Activated CD4-positive, alpha-beta T cell treated with anti-CD3 and anti-CD28 coated beads, Interleukin-2, amount 10 ng/mL, durations not matched to agents 7 days and 5 days (primary cell): ENCODE measurements at places on chromosomes 6 and 20.

GRCh38 chr20:59359906-59360725 is 59.7 kb downstream of the EDN3 start:
- H3K4me1 ChIP-seq = peaks cover 4% of the 10 kb centered on the region
- H3K4me3 ChIP-seq = no peak overlapping the region
- DNase-seq = no peak
- no peak overlapping the region for H3K27ac ChIP-seq

DNA sequence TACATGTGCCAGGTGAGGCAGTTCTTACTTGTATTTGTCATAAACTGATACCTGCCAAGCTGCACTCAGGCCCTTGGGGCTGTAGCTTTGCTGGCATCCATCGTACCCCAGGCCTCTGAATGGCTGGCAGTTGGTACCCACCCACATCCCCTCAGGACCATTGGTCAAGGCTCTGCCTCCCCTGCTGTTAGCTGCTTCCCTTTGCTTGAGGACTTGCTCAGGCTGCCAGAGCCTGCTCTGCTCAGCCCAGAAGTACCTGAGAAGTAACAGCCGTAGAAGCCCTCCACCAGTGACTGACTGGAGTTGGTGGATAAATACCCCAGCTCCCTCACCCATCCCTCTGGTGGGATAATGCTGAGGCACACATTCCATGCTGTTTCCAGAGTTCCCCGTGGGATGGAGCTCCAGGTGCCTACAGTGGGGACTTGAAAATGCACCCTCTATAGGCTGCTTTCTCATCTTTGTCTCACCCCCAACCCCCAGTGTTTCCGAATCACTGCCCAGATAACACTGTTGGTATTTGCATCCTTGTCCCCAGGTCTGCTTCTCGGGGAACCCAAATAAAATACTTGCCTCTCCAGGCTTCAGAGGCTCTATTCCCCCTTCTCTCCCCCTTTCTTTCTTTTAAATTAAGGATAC is 7.3 kb downstream of the EBF4 start:
- no peaks in the 10 kb centered on the region for H3K4me1 ChIP-seq

- H3K27ac ChIP-seq = peak overlapping the region; percentile 71
- peak overlapping the region; percentile 48 for H3K4me3 ChIP-seq
- peaks cover 77% of the 10 kb centered on the region for H3K27me3 ChIP-seq
- DNase-seq = no peak
- peaks cover 19% of the 10 kb centered on the region for H3K4me1 ChIP-seq
- peaks cover 13% of the 10 kb centered on the region for H3K36me3 ChIP-seq
Measured at GRCh38 chr6:27280064-27280539, 32.0 kb downstream of the POM121L2 start.

- H3K27ac ChIP-seq = peak overlapping the region; percentile 1
- no peak overlapping the region for H3K4me3 ChIP-seq
- peaks cover 63% of the 10 kb centered on the region for H3K4me1 ChIP-seq
- no peak for DNase-seq
- no peaks in the 10 kb centered on the region for H3K27me3 ChIP-seq
Measured at GRCh38 chr6:149492798-149493343, 8.1 kb upstream of the ZC3H12D start.

DNA sequence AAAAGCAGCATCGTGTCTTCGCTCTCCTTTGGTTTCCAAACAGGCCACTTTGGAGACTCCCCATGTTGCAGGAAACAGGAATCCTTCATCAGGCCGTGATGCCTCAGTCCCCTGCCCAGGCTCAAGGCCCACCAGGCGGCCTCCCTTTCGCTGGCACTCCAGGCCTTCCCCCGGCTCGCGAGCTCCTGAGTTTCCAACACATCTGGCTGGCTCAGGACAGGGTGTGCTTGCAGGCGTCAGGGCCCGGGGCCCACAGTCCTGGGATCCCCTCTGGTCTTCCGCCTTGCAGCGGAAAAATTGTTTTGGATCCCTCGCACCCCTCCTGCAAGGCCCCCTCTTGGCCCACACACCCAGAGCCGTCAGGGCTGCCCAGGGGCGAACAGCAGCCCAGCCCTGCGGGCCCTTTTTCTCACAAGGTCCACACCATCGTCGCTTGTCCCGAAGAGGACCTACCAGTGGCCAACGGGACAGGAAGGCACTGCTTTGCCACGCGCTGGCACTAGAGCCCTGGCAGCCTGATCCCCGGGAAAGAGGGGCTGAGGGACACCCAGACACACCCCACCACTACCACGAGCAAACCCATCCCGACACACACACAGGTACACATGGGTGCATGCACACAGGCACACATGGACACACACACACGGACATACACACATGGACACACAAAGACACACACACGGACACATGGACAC is 1930.9 kb upstream of the DEFB115 start:
- no peak overlapping the region for H3K4me3 ChIP-seq
- H3K36me3 ChIP-seq = peaks cover 4% of the 10 kb centered on the region
- H3K4me1 ChIP-seq = peaks cover 2% of the 10 kb centered on the region
- H3K27ac ChIP-seq = no peak overlapping the region
- H3K27me3 ChIP-seq = no peaks in the 10 kb centered on the region

GRCh38 chr20:62822788-62823651 is 6.2 kb downstream of the COL9A3 start:
- H3K4me1 ChIP-seq = no peaks in the 10 kb centered on the region
- no peak overlapping the region for H3K27ac ChIP-seq
- H3K36me3 ChIP-seq = no peaks in the 10 kb centered on the region
- peak; percentile 53 for DNase-seq
- H3K27me3 ChIP-seq = peaks cover 4% of the 10 kb centered on the region

- no peak overlapping the region for H3K4me3 ChIP-seq
- H3K27ac ChIP-seq = no peak overlapping the region
- no peaks in the 10 kb centered on the region for H3K27me3 ChIP-seq
- no peaks in the 10 kb centered on the region for H3K4me1 ChIP-seq
- DNase-seq = no peak
Measured at GRCh38 chr6:136123468-136123867, 126.6 kb downstream of the MTFR2 start.

DNA sequence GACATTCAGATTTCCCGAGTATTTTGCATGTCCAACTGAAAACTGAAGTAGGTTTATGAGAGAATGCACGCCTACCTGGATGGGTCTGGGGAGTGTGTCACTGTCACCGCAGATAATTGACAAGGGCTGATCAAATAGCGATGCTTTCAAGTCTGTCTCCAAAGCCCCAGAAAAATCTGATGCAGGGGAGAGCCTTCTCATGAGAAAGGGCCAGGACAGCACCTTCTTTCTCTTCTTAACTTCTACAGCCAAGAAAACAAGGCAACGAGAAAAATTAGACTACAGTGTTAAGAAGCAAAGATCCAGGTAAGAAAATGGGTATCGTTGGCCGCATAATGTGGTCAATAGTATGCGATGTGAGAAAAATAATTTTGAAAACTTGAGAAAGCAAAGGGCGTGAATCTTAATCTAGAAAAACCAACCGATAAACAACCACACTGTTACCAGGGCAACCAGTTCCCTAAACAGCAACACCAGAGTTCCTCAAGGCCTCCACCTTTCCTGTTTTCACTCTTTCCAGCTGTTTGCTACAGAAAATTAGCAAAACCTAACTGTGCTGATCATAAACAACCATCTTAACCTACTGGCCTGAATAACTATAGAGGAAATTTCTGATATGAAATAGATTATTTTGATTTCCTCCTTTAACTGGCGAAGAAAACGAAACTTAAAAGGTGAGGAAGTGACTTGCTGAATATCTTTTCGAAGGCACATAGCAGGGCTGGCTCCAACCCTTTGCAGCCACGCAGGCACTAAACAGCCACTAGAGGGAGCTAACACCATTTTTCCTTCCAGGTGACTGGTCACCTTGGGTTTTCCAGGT is 2.6 kb downstream of the TAGAP start:
- H3K4me1 ChIP-seq = peaks cover 61% of the 10 kb centered on the region
- no peaks in the 10 kb centered on the region for H3K27me3 ChIP-seq
- peaks cover 70% of the 10 kb centered on the region for H3K36me3 ChIP-seq
- peak; percentile 86 for DNase-seq
- peak overlapping the region; percentile 97 for H3K4me3 ChIP-seq

- no peaks in the 10 kb centered on the region for H3K36me3 ChIP-seq
- H3K4me3 ChIP-seq = no peak overlapping the region
- no peak for DNase-seq
Measured at GRCh38 chr6:116387374-116387773, 16.6 kb downstream of the DSE start.

DNA sequence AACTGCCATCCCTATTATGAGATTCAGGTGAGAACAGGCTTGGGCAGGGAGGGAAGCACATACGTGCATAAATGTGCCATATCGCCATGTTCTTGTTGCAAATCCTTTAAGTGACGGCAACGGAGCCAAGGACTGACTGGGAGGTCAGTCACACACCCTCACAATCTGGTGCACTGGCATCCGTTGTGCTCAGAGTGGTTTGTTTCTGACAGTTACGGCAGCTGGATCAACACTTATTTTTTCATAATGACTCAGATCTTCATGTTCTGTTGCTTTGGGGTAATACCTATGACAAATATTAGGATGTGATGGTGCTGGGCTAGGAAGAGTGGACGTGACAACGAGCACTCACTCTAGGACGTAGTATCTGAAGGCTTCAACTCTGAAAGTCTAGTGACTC is 56.2 kb upstream of the PREP start:
- no peaks in the 10 kb centered on the region for H3K36me3 ChIP-seq
- peaks cover 1% of the 10 kb centered on the region for H3K4me1 ChIP-seq
- H3K27ac ChIP-seq = peak overlapping the region; percentile 56
- H3K27me3 ChIP-seq = peaks cover 18% of the 10 kb centered on the region

GRCh38 chr20:17327185-17328148 is 100.6 kb downstream of the PCSK2 start:
- no peak overlapping the region for H3K27ac ChIP-seq
- H3K4me3 ChIP-seq = no peak overlapping the region
- peaks cover 14% of the 10 kb centered on the region for H3K27me3 ChIP-seq
- no peaks in the 10 kb centered on the region for H3K36me3 ChIP-seq
- DNase-seq = no peak

GRCh38 chr6:21082091-21082490 is 511.5 kb upstream of the SOX4 start:
- H3K36me3 ChIP-seq = peaks cover 6% of the 10 kb centered on the region
- no peak overlapping the region for H3K27ac ChIP-seq

- peaks cover 1% of the 10 kb centered on the region for H3K27me3 ChIP-seq
- DNase-seq = no peak
- H3K36me3 ChIP-seq = no peaks in the 10 kb centered on the region
- H3K4me1 ChIP-seq = no peaks in the 10 kb centered on the region
- no peak overlapping the region for H3K4me3 ChIP-seq
Measured at GRCh38 chr6:160275511-160276003, 16.9 kb upstream of the SLC22A2 start.

DNA sequence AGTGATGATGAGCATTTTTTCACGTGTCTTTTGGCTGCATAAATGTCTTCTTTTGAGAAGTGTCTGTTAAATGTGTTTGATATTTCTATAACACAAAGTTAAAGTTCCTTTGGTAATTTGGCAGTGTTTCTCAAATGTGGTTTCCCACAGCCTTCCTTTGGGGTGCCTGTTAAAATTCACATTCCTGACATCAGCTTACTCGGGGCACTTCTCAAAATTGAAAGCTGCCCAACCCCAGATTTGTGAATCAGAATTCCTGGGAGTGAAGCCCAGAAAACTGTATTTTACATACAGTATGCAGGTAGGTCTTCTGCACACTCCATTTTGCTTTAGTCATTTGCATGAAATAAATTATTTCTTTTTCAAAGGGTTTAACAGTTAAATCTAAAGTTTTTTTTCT is 207.9 kb downstream of the GMPR start:
- no peak overlapping the region for H3K4me3 ChIP-seq
- H3K4me1 ChIP-seq = peaks cover 4% of the 10 kb centered on the region
- H3K27me3 ChIP-seq = no peaks in the 10 kb centered on the region
- peaks cover 9% of the 10 kb centered on the region for H3K36me3 ChIP-seq
- H3K27ac ChIP-seq = no peak overlapping the region

DNA sequence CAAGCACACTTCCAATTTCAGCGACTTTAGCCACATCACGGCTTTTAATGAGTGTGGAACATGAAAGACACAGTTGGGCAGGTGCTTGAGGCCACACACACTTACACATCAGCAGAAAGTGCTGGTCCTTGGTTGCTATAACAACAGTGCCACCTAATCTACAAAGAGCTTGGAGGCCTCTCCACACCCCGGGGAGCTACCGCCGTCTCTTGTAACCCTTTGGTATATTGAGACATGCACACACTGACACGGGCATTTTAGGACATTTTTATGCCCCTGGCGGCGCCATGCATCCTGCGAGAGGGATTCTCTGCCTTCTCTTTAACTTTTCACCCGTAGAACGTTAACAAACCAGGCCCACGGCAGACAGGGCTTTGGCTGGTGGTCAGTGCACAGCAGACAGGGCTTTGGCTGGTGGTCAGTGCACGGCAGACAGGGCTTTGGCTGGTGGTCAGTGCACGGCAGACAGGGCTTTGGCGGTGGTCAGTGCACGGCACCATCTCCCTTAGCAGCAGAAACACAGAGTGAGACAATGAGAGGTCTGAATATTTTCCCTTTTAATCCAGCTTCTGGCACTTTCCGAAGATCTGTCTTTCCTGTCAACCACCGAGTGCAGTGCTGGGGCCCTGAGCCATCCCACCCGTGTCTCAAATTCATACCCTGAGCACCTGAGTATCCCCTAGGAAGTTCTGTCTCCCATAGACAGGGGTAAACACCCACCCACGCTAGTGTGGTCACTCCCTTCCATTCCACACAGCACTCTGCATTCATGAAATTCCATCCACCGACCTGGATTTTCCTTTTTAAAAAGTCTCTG is 116.6 kb upstream of the RPS6KA2 start:
- H3K27me3 ChIP-seq = no peaks in the 10 kb centered on the region
- no peaks in the 10 kb centered on the region for H3K36me3 ChIP-seq
- DNase-seq = no peak
- no peak overlapping the region for H3K27ac ChIP-seq
- peaks cover 7% of the 10 kb centered on the region for H3K4me1 ChIP-seq
- no peak overlapping the region for H3K4me3 ChIP-seq

DNA sequence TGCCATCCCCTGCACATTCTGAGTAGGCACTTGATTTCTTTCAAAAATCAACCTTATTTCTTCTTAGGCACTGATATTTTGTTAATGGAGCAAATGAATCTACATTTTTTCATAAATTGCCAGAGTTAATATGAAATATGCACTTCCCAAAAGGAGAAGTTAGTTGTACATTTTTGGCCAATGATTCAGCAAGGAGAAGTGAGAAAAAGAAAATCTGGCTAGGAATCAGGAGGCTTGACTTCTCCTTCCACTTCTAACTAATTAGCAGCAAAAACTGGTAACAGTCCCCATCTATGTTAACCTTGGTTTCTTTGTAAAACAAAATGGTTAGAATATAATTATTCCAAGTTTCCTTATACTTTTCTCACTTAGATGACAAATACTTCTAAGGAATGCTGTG is 7.0 kb upstream of the DSE start:
- no peak overlapping the region for H3K27ac ChIP-seq
- H3K4me1 ChIP-seq = peaks cover 3% of the 10 kb centered on the region
- no peak for DNase-seq
- H3K36me3 ChIP-seq = no peaks in the 10 kb centered on the region

- no peak overlapping the region for H3K4me3 ChIP-seq
- H3K27me3 ChIP-seq = peaks cover 3% of the 10 kb centered on the region
- peak; percentile 33 for DNase-seq
- no peak overlapping the region for H3K27ac ChIP-seq
- no peaks in the 10 kb centered on the region for H3K36me3 ChIP-seq
Measured at GRCh38 chr6:138004430-138005287, 102.6 kb downstream of the PERP start.

- peaks cover 29% of the 10 kb centered on the region for H3K4me1 ChIP-seq
- H3K36me3 ChIP-seq = peaks cover 2% of the 10 kb centered on the region
- H3K27me3 ChIP-seq = no peaks in the 10 kb centered on the region
Measured at GRCh38 chr6:40640599-40641227, 53.5 kb upstream of the LRFN2 start.
